Astrocyte of the spinal cord (primary cell): ENCODE measurements at places on chromosomes 5 and 9.

GRCh38 chr9:82254646-82255367 is 266.2 kb downstream of the SPATA31D1 start:
- DNase-seq, result peak; percentile 24

GRCh38 chr9:114805670-114806525 is at the start of gene TNFSF15:
Gene TNFSF15 (minus strand): TSS chr9:114806039. CDS start chr9:114806012, 27 bp downstream.
- no peak for DNase-seq

DNA sequence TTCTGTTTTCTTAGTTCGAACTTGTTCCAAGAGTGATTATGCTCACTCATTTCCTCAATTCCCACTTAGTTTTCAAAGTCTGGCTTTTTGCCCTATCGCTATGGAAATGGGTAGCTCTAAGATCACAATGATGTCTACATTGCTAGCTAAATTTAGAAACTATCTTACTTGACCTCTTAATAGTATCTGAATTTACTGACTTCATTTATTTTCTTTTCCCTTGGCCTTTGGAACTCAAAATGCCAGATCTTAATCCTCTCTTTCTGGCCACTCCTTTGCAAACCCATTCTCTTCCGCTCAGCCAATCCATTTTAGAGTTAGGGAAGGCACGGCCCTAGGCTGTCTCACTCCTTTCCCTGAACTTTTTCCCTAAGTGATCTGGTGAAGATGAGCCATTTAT is 137.0 kb downstream of the FER start:
- DNase-seq, result peak; percentile 83

DNA sequence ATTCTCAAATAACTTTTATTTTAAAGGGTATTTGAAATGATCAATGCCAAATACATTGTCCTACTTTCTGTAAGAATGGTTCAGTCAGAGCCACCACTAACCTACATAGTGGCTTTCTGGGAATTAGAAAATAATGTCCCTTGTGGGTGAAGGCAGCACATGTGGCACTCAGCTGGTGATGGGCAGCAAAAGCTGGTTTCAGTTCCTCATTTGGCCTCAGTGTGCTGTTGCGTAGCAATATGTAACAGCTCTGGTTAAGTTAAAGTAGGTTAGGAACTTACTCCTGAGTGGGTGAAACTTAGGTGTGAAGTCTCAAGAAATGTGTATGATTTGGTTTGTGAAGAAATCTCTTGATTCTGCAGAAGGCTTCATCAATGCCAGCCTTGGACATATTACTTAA is 99.6 kb upstream of the SPEF2 start:
- no peak for DNase-seq

- no peak for DNase-seq
Observed at GRCh38 chr9:109576762-109577161, 78.7 kb upstream of the PTPN3 start.

DNA sequence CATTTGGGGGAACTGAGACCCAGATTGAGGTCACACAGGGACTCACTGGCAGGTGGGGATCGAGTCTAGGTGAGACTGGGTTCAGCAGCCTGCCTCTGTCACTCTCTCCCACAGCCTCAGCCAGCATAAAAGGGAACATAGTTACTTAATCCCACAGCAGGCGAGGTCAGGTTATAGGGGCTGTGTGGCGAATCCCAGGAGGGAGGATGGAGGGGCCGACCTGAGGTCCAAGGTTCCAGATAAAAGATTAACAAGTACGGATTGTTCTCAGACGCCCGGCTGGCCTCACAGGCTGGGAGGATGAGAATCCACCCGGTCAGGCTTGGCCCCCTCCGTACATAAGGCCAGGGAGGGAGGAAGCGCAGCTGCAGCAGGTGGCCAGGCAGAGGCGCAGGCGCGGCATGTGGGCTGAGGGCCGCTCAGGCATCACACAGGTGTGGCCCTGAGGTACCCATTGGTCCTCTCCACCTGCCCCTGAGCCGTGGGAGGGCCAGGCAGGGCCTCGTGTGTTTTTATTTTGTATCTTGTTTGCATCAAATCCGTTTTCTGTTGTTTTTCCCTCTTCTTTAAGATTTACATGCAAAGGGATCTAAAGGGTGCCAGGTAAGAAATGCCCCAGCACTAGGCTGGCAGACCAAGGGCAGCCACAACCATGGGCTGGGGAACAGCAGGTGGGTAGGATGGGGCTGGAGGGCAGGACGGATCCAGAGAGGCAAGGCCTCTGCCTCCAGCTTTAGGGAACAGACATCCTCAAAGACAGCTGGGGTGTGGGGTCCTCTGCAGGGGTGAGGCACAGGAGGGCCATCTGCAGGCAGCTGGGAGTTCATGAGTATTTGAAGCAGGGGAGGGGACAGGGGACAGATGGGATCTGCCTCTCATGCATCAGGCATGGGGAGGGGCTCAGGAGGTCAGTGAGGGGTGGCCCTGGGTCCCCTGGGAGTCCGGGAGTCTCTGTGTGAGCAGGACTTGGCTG is 3.6 kb downstream of the SUSD3 start:
- no peak for DNase-seq

- DNase-seq, result peak; percentile 78
Observed at GRCh38 chr5:39420482-39421145, 4.2 kb downstream of the DAB2 start.

GRCh38 chr5:80725446-80725845 is 70.7 kb upstream of the DHFR start:
- no peak for DNase-seq

GRCh38 chr5:171845857-171846256 is 60.2 kb downstream of the SMIM23 start:
- DNase-seq, result no peak

GRCh38 chr5:10503321-10503720 is 60.5 kb upstream of the ANKRD33B start:
- no peak for DNase-seq

DNA sequence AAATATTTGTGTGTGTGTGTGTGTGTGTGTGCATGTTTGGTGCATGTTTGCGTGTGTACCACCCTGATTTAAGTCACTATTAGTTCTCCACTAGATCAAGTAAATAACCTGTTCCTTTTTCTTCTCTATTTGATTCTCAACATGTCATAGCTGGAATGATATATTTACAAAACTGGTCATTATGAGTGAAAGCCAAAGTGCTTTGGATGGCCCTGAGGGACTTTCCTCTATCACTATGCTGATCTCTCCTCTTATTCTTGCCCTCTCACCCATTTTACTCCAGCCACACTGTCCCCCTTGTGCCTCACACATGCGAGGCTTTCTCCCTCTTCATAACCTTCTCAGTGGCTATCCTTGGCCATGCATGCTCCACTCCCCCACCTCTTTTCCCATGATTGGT is 144.6 kb upstream of the NMUR2 start:
- no peak for DNase-seq
